ENCODE measurements at places on chromosomes 1 and 21.

- no peak for DNase-seq
Measured at GRCh38 chr1:206049919-206050600, 2.9 kb upstream of the RHEX start.

GRCh38 chr1:41281334-41281733, 39.2 kb upstream of the SCMH1 start:
- no peak for DNase-seq

DNA sequence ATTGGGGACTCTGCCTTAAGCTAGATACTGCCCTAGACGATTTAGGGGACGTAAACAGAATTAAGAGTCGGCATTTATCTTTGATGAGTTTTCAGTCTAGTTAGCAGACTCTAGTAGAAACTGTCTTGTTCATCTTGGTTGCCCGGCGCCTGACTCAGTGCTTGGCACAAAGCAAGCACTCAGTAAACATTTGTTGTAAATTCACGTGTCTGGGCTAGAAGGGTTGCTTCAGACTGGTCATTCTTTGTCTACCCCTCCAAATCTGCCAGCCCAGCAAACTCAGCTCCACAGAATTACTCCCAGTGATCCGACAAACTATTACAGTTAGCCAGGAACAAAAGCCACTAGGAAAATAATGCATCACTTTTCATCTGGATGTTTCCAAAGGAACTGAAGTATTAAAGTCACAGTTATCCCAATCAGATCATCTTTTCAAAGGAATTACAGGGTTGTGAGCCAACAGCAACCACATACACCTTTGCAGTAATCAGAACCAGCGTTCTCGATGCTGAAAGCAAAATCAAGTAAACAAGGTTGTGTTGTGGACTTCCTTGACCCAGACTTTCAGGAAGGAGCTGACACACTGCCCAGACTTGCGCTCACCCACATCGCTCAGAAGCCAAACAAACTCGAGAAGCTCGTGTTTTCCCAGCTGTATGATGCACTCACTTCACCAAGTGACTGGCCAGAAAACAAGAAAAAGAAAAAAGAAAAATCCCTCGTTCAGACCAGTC, 66.5 kb upstream of the GADD45A start:
- DNase-seq: peak; percentile 36

DNA sequence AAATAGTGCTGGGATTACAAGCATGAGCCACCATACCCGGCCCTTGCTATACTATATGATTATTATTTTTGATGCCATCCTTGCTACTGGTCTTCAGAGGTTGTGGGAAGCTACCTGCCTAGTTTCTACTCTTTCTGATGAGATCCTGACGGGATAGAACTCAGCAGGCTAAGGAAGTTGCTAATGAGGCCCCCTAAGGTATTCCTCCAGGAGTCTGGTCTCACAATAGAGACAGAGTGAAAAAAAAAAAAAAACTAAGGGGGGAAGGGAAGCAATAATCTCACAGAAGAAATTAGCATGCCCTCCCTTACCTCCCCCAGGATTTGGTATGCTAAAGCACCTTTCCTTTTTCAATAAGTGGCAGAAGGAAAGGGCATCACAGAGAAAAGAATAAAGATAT, 17.6 kb downstream of the INTS3 start:
- no peak for DNase-seq

DNA sequence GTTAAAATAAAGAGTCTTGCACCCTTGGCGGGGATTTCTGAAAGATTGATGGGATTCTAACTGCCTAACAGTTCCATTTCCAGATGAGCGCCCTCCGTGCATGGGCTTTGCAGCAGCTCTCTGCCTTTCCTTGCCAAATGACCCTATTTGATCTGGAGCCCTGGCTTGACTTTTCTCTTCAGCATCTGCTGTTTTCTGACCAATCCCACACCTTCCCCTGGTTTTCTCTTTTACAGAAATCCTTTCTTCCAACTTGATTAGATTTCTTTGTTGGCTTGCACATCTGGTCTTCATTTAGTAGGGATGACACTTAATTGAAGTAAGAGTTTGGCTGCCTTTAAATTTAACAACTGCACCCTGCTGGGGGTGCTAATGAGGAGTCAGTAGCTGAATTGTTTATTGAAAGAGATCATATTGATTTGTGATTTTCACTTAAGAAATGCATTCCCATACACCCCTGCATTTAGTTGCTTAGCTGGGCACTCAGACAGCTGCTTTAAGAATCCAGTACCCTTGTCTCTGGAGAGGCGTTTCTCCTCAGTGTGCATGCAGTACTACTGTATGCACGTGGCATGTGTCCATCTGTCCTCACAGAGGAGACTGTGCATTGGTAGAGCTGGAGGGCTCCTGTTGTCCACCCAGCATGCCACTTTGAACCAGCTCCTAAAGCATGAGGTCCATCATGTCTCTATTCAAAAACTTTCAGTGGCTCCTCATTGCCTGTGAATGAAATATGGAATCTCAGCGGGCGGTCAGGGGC, 99.7 kb downstream of the NOS1AP start:
- DNase-seq: peak; percentile 75

DNA sequence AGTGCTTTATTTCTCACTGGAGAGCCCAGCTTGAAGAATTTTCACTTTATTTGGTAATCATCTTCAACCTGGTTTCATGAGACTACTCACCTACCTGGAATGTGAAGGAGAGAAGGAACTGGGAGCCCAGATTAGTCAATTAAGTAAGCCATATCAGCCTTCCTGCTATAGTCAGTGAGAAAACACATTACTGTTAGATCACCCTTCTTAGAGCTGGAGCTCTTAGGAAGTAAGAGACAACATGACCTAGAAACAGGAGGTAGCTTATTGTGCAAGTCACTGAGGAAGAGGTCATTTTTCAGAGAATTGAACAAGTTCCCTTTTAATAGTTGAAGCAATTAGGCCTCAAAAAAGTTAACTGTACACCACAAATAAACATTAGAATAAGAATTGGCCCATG, 49.2 kb upstream of the TEKT2 start:
- DNase-seq: peak; percentile 62

DNA sequence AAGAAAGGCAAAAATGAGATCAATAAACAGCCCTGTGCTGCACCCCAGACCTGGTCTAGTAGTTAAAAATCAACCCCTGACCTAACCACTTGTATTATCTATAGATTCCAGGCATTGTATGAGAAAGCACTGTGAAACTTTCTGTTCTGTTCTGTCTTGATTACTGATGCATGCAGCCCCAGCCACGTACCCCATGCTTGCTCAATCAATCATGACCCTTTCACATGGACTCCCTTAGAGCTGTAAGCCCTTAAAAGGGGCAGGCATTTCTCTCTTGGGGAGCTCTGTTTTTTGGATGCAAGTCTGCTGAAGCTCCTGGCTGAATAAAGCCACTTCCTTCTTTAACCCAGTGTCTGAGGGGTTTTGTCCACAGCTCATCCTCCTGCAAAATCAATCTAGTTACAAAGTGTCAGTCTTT, 24.2 kb upstream of the CD34 start:
- no peak for DNase-seq

Data from fibroblast of skin of right quadriceps (primary cell).